ENCODE measurements at places on chromosomes 2 and 18.

DNA sequence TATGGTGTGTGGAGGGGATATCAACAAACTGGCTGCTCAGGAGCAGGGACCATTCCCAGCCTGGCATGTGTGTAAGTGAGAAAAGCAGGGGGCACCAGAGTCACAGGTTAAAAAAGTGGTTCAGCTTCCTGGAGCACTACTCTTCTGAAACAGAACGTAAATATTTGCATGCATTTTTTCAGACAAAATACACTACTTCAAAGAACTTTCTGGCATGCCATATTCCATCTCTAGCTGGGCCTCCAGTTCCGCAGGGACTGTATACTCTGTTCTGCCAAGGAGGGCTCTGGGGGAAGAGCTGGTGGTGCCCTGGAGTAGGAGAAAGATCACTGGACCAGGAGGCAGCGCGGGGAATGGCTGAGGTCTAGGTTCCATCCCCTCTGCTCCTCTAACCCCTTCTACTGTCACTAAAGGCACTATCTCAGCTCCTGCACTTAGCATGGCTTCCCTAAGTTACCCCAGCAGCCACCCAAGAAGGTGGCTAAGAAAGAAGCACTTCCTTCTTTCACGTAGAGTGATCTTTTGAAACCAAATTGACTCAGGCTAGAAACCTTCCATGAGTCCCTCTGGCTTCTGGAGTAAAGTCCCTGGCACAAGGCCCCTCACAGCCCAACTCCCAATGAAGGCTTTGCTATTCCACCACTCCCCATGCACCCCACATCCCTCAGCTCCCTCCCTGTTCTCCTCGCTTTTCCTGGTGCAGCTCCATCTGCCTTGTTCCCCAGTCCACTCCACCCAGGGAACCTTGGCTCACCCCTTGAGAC is 57.6 kb upstream of the CABLES1 start:
- peak; percentile 7 for DNase-seq

- peak; percentile 78 for DNase-seq
Observed at GRCh38 chr2:144426981-144427479, 92.9 kb downstream of the ZEB2 start.

DNA sequence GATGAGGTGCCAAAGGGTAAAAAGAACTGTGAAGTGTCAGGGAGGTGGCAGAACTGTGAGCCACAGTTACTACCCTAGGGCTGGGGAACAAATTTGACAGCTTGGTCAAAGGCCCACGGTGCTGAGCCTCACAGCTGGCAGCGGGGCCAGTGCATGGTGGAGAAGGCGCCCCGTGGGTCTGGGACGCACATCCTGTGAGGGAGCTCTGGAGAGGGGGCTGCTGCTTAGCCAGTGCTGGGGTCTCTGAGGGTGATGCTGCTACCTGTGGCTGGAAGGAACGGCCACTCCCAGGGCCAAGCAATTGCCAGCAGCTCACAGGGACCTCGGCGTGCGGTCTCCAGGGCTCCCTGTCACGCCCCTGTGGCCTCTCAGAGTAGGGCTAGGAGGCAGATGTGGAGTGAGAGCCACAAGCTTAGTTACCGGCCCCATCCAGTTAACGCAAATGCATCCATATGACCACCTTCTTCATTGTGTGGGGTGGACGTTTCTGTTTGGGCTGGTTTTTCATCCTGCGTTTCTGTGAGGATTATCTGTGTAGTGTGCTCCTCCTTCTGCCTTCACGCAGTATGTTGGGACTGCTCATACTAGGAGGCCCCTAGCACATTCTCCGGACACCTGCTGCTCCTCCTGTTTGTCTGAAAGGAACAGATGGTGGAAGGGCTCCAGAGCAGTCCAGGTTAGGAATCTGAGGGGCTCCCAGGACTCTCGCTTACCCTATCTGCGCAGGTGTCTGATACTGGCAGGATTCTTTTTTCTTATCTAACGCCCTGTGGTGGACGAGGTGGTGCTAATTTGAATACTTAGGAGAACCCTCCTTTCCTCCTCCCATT is 26.0 kb downstream of the STK25 start:
- no peak for DNase-seq

- no peak for DNase-seq
Observed at GRCh38 chr2:190882856-190883582, 2.4 kb downstream of the GLS start.

- DNase-seq, result no peak
Observed at GRCh38 chr18:79693561-79694205, 14.1 kb downstream of the CTDP1 start.

GRCh38 chr2:217995731-217996231 is 7.0 kb downstream of the TNS1 start:
- DNase-seq, result peak; percentile 78

DNA sequence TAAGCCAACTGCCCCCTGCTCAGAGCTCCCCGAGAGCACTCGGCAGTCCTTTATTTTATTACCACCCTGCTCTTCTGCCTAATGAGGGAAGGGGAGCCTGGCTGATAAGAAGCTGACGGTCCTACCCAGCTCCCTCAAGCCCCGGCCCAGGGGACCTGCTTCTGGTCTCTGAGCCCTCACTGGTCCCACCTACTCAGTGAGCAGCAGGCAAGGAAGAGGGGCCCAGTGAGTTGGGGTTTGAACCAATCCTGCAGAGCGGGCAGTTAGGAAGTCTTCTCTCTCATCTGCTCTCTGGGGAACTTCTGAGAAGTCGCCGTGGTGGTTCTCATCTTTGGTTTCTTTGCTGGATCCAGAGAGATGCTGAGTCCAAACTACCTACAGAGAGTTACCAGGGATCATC is 218.9 kb downstream of the NDUFA10 start:
- DNase-seq, result no peak

DNA sequence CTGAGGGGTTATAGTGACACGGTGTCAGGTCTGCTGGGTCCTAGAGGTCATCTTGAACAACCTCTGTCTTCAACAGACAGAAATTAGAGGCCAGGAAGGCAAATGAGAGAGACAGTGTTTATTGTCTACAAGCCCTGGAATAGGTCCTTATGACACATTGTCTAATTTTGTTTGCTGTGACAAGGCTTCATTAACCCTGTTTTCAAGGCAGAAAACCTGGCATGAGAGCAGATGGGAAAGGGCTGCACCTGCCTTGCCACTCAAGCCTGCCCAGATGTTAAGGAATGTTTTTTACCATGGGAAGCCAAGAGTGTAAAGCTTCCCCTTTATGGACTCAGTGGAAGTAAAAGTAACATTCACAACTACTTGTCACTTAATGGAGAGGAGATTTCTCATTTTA is 275.3 kb downstream of the KCNS3 start:
- DNase-seq, result no peak

GRCh38 chr2:229642371-229642770 is 72.0 kb downstream of the DNER start:
- DNase-seq, result peak; percentile 11

GRCh38 chr2:105773568-105773967 is 28.9 kb downstream of the NCK2 start:
- no peak for DNase-seq

Data from fibroblast of mammary gland (primary cell).